ENCODE measurements at places on chromosomes 5 and 9. TPM values are rescaled to one million over a fixed set of nuclear protein-coding genes. Genes with fewer than 3 reads are reported as not detected.

OBP2B gene
- total RNA-seq, result not detected

GDA gene
- not detected for total RNA-seq

GAS1 gene
- total RNA-seq, result 0.11 TPM

SLC6A3 gene
- not detected for total RNA-seq

GRM6 gene
- not detected for total RNA-seq

IRX1 gene
- total RNA-seq, result not detected

GPRIN1 gene
- total RNA-seq, result 1.6 TPM

SPACA9 gene
- 1.9 TPM for total RNA-seq

NR5A1 gene
- total RNA-seq, result not detected

SPARC gene
- not detected for total RNA-seq

HSDL2 gene
- 25.3 TPM for total RNA-seq

ALDOB gene
- total RNA-seq, result not detected

CCNI2 gene
- total RNA-seq, result 8.7 TPM

C5orf52 gene
- total RNA-seq, result not detected

TGFBI gene
- not detected for total RNA-seq

FOXD4L6 gene
- total RNA-seq, result not detected

CARD9 gene
- 7.1 TPM for total RNA-seq

VDAC1 gene
- 481 TPM for total RNA-seq

IFNA13 gene
- total RNA-seq, result not detected

PCDHB15 gene
- total RNA-seq, result not detected

CFAP90 gene
- total RNA-seq, result not detected

TRUB2 gene
- 29.7 TPM for total RNA-seq

OMD gene
- not detected for total RNA-seq

HINT2 gene
- 62.7 TPM for total RNA-seq

SLC25A48 gene
- total RNA-seq, result not detected

RGS7BP gene
- total RNA-seq, result not detected

PCDHGA5 gene
- total RNA-seq, result not detected

PHF24 gene
- total RNA-seq, result 0.11 TPM

OR13F1 gene
- total RNA-seq, result not detected

CCDC192 gene
- not detected for total RNA-seq

PCDHA2 gene
- total RNA-seq, result not detected

LHFPL2 gene
- 0.20 TPM for total RNA-seq

ASTN2 gene
- total RNA-seq, result 5.2 TPM

GMCL2 gene
- not detected for total RNA-seq

PCDH12 gene
- total RNA-seq, result 0.31 TPM

C9orf50 gene
- not detected for total RNA-seq

PDE6A gene
- not detected for total RNA-seq

HSPB3 gene
- not detected for total RNA-seq

GHR gene
- total RNA-seq, result not detected

TMEM174 gene
- total RNA-seq, result not detected

PRLR gene
- not detected for total RNA-seq

ALAD gene
- total RNA-seq, result 16.3 TPM

PLCXD3 gene
- total RNA-seq, result not detected

C5orf58 gene
- total RNA-seq, result not detected

MARCOL gene
- total RNA-seq, result not detected

SLC34A3 gene
- not detected for total RNA-seq

THBS4 gene
- total RNA-seq, result 2.5 TPM

BHMT2 gene
- not detected for total RNA-seq

AP3B1 gene
- total RNA-seq, result 34.4 TPM

NRARP gene
- total RNA-seq, result 4.4 TPM

ARL14EPL gene
- not detected for total RNA-seq

Measured in activated CD8-positive, alpha-beta T cell treated with anti-CD3 and anti-CD28 coated beads for 36 hours (primary cell).